Activated naive CD4-positive, alpha-beta T cell treated with anti-CD3 and anti-CD28 coated beads for 36 hours (primary cell): ENCODE measurements at places on chromosomes 2 and 18.

DNA sequence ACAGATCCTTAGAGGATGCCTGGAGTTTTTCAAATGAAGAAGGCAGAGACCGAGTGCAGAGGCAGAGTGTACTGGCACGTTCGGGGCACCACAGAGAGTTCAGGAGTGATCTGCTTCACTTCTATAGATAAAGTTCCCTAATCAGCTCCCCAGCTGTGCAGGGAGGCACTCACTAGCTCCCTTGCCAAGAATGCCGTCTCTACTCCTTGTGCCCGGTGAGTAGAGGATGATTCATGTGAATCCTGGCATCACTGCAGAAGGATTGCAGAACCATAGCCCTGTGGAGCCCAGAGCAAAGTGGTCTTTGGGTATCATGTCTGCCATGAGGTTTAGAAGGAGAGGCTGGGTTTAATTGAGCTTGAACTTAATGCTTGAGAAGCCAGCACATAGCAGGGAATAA lies 510.1 kb upstream of the RAB6C start:
- no peak for DNase-seq

DNA sequence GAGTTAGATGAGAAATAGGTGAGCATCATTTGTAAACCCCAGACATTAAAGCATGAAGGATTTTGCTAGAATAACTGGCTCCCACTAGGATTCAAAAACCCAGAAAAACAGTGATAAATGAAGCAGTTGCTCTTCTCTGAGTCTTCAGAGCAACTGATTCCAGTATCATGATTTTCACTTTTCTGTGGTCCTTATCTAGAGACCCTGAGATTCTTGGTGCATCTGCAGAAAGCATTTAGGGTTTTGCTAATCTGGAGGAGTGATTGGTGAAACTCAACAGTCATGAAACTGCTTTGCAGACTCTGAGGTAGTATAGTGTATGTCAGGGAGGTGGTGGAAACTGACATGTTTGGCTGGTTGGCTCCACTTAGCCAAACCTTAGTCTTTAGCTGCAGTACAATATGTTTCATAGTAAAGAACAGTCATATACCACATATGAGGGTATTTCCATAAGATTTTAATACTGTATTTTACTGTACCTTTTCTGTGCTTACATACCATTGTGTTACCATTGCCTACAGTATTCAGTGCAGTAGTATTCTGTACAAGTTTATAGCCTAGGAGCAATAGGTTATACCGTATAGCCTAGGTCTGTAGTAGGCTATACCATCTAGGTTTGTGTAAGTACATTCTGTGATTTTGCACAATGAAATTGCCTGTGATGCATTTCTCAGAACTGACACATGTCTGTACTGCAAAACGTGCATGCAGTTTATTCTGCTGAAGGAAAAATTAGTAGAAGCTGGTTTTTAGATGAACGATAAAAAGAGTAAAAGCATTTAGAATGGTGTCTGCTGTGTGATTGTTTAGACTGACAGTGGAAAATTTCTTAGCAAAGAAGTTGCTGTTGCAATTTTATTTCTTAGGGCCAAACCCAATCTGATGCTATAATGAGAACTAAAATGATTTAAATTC lies 23.8 kb downstream of the EML4 start:
- DNase-seq, result peak; percentile 32

DNA sequence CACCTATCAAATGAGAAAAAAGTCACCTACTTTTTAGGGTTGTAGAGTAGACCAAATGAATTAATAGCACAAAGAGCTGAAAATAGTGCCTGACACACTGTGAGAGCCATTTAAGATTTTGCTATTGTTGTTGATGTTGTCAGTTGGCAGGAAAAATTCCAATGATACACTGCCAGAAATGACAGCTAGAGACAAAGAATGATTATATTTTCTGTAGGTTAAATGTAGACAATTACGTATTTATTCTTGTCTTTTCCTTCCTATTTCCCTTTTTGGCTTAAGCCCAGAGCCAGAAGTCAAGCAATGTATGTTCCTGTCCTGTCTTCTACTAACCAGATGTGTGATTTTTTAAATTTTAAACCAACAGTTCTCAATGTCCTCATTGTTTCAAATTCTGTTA lies 17.2 kb downstream of the NRXN1 start:
- no peak for DNase-seq

GRCh38 chr2:239261796-239262483 lies 138.9 kb downstream of the HDAC4 start:
- no peak for DNase-seq

DNA sequence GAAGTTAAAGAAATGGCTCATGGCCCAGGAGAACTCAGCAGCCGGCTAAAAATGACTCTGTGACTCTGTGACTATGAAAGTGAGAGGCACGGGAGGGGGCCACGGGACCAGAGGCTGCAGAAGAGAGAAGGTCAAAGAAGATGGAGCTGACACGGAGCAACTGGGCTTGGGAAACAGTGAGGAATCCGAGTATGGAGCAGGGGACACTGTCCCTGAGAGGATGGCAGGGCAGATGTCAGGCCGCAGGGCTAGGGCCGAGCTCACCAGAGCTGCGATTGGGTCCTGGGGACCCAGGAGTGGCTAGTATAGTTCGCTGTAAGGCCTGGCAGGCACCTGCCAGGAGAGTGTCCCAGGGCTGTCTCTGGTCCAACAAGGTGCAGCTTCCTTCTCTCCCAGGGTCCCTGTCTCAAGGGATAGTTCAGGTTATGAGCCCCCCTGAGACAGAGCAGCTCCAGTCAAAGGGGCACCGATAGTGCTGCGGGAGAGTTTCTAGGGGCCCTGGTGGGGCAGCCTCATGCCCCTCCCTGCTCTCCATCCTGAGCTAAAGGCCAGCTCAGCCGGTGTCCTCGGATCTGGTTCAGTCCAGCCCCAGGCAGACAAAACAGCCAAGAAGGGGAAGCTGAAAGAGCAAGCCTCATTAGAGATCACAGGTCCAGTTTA lies 42.7 kb downstream of the CIB4 start:
- no peak for DNase-seq

- DNase-seq, result no peak
Measured at GRCh38 chr2:16464641-16465040, 201.0 kb downstream of the CYRIA start.

- DNase-seq, result no peak
Measured at GRCh38 chr2:190578158-190579057, 43.9 kb upstream of the NEMP2 start.

DNA sequence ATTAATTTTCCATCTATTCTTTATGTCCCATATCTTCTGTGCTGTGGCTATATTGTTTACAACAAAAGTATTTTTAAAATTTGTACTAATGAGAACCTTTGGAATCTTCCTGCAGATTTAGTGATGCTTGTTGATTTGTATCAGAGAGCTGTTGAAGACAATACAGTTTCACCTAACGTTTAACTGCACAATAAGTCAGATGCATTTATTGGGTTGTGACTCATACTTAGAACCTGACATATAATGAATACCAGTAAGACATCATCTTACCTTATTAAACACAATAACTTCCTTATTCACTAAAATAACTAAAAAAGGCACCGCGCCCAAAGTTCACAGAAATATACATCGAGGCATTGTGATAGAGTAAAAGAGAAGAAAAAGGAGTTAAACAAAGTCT lies 43.8 kb upstream of the IL1R1 start:
- no peak for DNase-seq

DNA sequence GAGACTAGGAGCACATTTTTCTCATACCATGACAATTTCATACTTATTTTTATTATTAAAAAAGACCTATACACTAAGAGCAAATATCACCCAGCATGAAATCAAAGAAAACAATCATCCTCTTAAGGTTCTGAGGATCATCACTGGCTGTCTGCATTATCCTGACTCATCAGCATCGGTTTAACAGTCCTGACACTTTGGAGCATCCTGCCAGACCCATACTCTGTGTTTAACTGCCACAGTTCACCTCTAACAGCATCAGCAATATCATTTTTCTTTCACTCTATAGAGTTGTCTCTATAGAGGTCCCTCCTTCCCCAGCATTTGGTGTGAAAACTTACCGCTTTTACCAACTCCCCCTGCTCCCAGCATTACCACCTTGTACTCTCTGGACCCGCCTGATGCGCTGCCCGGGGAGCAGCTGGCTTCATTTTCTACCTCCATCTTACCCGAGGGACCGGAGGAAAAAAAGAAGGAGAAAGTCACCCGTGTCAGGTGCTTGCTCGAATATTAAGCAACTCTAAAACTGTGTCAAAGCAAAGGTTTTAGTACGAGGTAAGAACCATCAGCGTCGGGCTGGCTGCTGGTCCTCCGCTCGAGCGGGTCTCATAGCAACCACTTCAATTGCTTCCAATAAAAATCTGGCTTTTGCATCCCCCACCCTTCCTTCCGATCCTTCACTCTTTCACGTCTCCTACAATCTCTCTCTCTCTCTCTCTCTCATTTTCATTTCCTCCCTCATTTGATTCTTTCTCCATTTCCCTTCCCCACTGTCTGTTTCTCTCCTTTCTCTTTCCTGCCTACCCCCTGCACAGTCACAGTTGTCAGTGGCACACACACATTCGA lies at the start of gene RIT2:
Gene RIT2, minus strand, starts transcription at position 610 of the 846 bp plus-strand sequence.
- no peak for DNase-seq

DNA sequence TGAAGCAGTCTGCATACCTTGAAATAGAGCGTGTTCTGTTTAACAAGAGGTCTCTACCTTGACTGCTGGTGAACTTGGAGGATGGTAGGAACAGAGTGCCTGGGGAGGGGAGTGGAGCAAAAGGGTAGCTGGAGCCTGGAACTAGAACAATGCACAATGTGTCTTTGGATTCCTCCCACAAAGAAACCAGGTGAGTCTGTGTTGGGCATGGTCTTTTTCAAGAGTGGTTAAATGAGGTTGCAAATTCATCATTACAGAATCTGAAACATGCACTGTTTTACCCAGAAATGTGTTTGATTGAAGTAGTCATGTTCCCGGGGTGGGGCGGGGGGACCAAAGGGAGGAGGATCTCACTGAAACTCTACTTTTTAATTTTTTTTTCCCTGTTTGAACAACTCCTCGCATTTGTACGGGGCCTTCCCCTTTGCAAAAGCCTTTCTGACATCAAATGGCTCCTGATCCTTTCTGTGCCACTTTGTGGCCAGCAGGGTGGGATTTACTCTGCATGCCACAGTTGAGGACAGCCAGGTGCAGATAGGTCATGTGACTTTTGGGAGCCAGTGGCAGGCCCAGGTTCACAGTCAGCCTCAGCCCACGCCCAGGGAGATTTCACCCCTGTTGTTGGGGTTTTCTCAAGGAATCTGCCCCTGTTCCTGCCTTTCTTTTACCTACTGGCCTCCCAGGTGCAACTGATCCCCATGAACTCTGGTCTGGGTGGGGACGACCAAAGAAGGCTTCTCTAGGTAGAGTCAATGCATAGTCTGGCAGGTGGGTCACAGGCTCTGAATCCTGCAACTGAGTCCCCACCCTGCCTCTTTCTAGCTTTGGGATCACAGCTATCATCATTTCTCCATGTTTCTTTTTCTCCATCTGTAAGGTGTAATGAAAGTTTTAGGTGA lies 28.2 kb downstream of the MYCN start:
- peak; percentile 91 for DNase-seq

- peak; percentile 96 for DNase-seq
Measured at GRCh38 chr18:13726232-13726971, at the start of the genes FAM210A and RNMT. Gene FAM210A (minus strand): TSS chr18:13726558. CDS start chr18:13682077, 44,481 bp downstream. Gene RNMT (plus strand): TSS chr18:13726673. CDS start chr18:13731518, 4,845 bp downstream.

- peak; percentile 75 for DNase-seq
Measured at GRCh38 chr2:30147715-30148610, 1.2 kb downstream of the YPEL5 start.

DNA sequence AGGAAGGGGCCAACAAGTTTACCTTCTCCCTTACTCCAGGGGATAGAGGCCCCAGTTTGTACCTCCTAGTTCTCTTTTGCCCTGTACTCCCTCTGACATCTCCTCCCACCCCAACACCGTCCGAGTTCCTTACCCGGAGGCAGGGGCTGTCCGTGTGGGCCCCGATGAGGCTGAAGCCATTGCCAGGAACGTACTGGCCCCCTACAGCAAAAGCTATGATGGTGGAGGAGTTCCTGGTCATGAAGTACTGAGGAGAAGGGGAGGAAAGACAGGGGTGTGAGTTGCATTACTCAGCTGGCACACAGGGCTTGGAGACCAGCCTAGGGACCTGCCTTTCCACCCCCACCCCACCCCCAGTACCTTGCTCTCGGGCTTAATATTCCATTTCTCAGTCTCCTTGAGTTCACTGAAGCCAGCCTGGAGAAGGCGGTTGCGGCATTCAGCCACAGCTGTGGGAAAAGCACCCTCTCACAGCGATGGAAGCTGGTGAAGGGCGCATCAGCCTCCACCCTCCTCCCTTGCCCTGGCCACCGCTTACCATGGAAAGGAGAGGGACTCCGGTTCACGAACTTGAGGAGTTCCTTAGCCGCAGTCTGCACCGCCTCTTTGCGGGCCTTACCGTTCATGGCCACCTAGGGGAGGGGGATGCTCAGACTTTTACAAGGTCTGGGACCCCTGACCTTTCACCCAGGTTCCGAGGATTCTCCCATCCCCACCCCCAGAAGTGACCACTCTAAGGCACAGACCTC lies 1.0 kb downstream of the DNPEP start:
- DNase-seq, result peak; percentile 17

DNA sequence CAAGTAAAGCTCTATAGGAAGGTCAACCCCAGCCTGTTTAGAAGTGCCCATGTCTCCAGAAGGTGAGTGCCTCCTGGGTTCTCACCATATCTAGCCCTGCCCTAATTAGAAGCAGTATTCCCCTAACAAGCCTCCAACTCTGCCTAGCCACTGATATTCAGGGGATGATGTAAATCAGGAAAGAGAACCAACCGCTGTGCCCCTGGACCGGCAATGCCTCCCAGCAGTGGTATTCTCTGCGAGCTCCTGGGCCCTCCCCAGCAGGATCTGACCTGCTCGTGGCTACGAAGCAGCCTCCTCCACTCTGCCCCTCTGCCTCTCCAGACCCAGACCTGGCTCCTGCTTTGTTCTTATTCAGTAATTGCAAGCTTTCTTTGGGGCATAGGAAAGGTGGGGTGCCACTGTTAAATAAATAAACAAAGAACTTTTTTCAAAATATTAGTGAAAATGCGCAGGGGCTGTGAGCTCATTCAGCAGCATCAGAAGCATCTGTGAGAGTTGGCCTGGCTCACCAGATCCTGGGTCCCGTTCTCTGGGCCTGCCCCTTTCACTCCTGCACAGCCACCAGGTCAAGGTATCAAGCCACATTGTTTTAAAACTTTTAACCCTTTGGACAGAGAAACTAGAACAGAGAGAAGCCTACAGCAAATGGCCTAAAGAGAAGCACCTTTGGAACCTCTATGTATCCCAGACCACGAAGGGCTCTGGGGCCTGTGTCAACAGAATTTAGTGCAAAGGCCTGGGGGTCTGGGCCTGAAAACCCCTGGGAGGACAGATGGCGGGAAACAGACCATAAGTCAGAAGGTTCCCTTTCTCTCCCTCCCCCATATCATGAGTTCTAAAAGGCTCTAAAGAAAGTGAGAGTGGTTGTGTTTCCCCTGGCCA lies 11.9 kb downstream of the MREG start:
- no peak for DNase-seq
